SK-N-DZ (cell line): ENCODE measurements at places on chromosomes 7 and 10.

- DNase-seq: no peak
Observed at GRCh38 chr10:70135046-70135445, 2.4 kb upstream of the AIFM2 start.

- DNase-seq: no peak
Observed at GRCh38 chr10:112507988-112508387, 61.0 kb downstream of the VTI1A start.

GRCh38 chr7:75756991-75757676 is 14.9 kb downstream of the CCL26 start:
- no peak for DNase-seq

DNA sequence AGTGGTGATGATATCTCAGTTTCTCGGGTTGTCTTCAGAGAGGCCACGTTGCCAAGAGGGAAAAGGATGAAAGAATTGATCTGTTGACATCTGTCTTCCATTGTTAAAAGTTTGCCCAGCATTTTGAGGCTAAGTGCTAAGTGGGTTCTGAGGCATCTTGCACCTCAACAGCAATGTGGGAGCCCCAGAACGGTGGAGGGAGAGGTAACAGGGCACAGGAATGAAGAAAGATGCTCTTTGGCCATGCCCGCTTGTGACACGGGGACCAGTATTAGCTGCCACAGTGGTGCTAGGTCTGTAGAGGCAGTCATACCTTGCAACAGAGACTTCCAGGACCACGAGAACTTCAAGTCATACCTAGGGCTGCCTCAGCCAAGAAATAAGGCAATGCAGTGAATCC is 106.6 kb upstream of the NUPR2 start:
- no peak for DNase-seq

- no peak for DNase-seq
Observed at GRCh38 chr7:112481121-112481736, 438 bp downstream of the LSMEM1 start.

- DNase-seq: no peak
Observed at GRCh38 chr7:147852833-147853232, 737.7 kb upstream of the C7orf33 start.

DNA sequence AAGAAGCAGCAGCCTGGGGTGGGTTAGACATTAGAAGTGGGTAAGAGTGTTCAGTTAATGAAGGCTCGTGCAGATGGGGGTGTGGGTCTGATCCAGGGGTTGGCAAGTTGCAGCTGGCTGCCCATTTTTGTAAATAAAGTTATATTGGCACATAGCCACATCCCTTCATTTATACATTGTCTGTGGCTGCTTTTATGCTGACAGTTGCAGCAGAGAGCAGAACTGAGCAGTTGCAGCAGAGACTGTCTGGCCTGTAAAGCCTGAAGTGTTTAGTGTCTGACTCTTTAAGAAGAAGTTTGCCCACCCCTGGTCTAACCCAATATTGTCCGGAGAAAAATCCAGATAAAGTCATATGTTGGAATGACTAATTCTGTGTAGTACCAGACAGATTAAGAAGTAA is 38.1 kb downstream of the GLRX3 start:
- no peak for DNase-seq

- no peak for DNase-seq
Observed at GRCh38 chr7:116226664-116227063, 16.3 kb downstream of the TES start.

DNA sequence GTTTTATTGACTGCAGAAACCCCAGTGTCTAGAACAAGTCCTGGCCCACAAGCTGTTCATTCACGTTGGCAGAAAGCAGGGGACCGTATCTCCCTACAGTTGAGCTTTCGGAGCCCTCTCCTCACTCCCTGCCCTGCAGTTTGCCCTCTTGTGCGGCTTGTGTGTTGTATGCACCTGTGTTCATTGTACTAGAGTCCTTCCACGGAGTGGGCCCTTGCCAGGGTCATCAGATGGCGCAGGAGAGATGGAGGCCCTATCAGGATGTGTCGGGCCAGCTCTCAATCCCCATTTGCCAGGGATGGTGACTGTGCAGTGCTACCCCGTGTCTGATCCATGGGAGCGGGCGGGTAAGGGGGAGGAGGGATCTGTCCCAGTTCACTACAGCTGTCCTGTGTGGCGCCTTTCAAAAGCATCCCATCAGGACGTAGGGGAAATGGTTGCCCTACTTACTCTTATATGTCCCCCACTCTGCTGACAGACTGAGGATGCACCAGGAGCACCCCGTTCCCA is 77.4 kb upstream of the PRR15 start:
- DNase-seq: no peak

DNA sequence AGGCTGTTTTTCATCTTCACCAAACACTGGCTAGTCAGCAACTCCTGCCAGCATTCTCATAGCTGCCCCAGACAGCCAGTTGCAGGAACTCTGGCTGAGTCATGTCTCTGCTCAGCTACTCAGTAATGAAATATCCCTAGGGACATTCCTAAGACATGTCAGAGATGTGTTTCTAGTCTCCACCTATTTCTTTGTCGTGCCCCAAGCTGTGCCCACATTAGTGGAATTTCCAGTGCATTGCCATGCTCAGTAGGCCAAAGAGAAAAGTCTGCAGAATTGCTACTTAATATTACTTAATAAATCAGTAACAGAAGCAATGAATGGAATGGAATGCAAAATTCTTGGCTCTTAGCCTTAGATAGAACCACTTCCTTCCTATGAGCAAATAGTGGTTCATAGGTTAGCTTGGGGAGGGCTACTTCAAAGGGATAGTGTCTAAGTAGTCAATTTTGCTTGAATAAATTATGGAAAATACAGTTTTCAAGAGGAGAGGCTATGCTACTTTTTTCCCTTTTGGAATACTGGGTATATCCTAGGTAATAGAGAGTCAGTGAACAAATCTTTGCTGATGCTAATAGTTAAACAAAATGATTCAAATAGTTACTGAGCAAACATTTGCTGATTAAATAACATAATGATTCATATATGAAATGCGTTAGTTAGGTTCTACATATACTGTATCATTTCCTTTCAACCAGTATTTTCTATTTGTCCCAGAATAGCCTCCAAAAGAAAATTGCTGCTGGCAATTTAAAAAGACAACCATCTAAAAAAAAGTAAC is 23.6 kb upstream of the SEMA3C start:
- peak; percentile 46 for DNase-seq

DNA sequence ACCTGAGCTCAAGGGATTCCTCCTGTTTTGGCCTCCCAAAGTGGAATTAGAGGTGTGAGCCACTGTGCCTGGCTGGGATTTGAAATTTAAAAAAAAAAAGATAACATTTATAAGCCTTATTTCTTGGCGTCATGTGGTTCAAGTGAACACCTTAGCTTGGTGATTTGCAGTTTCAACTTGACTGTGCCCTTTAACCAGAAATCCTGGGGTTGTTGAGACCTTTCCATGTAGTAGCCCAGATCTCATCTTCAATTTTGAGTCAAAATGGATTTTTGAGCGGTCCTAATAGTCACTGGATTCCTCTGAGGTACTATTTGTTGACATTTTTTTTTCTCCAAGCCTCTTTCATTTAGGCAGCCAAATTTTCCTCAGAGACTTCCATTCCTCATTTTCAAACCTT is 29.5 kb upstream of the FBXW4 start:
- no peak for DNase-seq

DNA sequence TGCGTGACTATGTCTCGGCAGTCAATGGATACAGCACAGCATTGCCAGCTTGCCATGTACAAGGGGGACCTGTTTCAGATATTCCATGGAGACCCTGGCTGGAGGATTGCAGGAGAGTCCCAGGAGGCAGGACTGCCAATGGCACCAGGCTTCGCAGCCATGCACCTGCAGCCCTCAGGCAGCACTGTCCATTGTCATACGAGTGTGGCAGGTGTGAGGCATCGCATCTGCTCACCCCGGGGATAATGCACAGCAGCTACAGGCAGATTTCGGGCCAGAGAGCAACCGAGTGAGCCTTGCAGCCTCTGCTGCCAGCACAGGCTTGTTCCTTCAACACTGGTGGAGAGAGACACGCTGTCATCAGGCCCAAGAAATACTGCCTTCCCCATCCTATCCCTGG is 415.1 kb downstream of the PAXIP1 start:
- peak; percentile 23 for DNase-seq

- DNase-seq: no peak
Observed at GRCh38 chr10:32263300-32263699, 83.7 kb downstream of the EPC1 start.

DNA sequence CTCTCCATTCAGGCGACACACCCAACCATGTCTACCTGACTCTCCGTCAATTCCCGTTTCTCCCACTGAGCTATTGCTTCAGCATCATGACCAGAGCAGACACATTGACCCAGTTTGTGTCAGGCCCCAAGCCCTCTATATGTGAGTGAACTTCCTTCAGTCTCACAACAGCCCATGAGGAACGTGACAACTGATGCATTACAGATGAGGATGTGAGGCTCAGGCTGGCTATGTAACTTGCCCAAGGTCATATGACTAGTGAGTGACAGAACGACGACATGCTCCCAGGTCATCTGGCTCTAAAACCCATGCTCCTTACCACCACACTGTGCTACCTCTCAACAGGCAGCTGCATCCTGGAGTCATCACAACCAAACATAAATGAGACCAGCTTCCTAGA is 3.7 kb downstream of the TMEM140 start:
- DNase-seq: no peak

GRCh38 chr10:15787426-15787825 is 67.7 kb upstream of the ITGA8 start:
- no peak for DNase-seq

GRCh38 chr10:5317547-5318107 is 47.1 kb upstream of the UCN3 start:
- DNase-seq: no peak

GRCh38 chr10:81386817-81387216 is 488.2 kb upstream of the NRG3 start:
- DNase-seq: no peak

DNA sequence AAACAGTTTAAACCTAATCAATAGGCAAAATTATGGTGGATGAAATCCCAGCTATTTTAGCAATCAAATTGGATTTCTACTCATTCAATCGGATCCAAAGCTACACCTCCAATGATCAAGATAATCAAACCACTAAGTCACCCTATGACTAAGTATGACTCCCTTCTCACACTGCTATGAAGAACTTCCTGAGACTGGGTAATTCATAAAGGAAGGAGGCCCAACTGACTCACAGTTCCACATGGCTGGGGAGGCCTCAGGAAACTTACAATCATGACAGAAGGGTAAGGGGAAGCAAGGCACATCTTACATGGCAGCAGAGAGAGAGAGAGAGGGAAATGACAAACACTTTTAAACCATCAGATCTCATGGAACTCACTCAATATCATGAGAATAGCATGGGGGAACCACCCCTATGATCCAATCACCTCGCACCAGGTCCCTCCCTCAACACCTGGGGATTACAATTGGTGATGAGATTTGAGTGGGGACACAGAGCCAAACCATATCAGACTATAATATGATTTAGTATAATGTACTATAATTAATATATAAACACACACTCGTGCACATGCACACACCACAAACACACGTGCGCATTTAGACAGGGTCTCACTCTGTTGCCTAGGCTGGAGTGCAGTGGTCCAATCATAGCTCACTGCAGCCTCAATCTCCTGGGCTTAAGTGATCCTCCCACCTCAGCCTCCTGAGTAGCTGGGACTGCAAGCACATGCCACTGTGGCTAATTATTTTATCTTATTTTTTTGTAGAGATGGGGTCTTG is 213.6 kb upstream of the FOXK1 start:
- DNase-seq: no peak

GRCh38 chr7:124364283-124364682 is 331.4 kb upstream of the TMEM229A start:
- DNase-seq: no peak

DNA sequence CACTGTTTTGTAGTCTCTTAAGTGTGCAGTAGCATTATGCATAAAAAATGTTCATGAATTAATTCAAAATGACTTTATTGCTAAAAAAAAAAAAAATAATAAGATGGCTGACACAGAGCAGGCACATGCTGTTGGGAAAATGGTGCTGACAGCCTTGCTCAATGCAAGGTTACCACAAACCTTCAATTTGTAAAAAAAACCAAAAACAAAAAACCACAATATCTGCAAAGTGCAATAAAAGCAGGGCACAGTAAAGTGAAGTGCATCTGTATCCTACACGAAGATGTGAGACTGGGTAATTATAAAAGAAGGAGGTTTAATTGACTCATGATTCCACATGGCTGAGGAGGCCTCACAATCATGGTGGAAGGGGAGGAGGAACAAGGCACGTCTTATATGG is 185.8 kb downstream of the USP6NL start:
- DNase-seq: no peak

DNA sequence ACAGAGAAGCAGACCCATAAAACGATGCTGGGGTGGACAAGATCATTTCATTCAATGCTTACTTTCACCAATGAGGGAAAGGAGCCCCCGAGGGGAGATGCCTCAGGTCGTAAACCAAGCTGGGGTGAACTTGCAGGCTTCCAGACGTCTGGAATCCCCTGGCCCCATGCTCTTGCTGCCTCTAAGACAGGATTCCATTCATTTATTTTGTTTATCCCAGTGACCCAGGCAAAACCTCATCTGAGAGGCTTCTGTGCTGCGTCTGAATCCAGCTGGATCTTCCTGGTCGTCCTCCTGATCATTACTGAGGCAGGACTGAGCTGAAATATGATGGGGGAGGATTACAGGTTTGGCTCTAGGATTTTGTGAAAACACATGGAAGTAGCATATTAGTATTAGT is 182.9 kb downstream of the MYOF start:
- no peak for DNase-seq

DNA sequence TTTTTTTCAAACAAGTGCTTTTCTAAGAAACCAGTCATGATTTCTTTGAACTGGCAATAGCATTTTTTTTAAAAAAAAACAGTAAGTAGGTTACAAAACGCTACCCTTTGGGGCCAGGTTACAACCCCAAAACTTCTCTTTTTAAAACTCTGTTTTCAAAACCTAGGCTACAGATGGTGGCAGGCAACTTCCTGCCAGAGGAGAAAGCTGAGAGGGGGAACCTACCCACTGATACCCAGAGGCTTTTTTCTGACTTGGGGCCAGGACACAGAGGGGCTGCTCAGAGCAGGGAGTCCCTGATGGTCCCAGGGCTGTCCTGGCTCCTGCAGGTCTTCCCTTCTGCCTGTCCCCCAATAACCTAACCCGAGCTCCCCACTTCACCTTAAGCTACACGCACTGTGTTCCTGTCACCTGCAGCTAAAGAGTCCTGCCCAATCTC is 6.9 kb downstream of the STN1 start:
- no peak for DNase-seq

GRCh38 chr7:116990056-116990455 is 36.8 kb downstream of the ST7 start:
- DNase-seq: no peak

GRCh38 chr7:51295440-51296245 is 21.0 kb downstream of the COBL start:
- no peak for DNase-seq

GRCh38 chr7:12772768-12773167 is 85.3 kb downstream of the ARL4A start:
- no peak for DNase-seq
